ENCODE measurements at places on chromosomes 1 and 21.

DNA sequence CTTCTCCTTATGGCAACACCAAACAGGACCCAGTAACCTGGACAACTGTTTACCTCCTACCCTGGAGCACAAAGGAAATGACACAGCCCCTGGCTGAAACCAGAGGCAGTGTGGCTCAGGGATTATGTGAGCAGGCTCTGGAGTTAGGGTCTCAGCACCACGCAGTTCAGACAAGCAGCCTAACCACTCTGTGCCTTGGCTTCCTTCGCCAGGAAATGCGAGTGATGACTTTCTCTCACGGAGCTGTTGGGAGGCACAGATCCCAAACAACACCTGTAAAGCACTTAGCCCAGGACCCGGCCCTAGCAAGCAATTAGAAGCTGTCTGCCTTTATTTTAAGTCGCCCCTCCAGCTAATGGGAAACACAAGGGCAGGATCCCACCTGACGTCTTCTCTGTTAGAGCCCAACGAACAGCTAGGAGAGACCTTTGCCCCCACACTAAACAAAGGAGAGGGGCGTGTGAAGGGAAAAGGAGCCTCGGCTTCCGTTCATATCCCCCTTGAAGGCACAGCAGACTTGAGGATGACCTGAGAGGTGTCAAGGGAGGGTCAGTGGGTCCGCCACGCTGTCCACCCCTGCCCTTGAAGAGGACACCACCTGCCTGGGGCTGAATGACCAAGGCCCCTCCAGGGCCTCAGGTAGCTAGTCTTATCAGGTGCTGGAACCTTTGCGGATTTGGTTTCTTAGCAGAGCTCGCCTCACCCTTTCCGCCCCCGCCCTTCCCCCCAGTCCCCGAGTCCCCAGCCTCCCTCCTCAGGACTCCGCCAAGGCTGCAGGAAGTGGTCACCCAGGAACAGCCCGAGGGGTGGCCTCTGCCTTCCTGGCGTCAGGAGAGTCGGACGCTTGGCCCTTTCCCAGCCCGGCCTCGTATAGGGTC is 860 bp downstream of the TMEM63A start:
- DNase-seq: peak; percentile 58

- peak; percentile 70 for DNase-seq
Measured at GRCh38 chr1:155126556-155127104, 1.0 kb upstream of the EFNA1 start.

- no peak for DNase-seq
Measured at GRCh38 chr1:225537554-225538251, 109.9 kb upstream of the LBR start.

- DNase-seq: peak; percentile 33
Measured at GRCh38 chr1:171245458-171246064, 2.7 kb upstream of the FMO1 start.

DNA sequence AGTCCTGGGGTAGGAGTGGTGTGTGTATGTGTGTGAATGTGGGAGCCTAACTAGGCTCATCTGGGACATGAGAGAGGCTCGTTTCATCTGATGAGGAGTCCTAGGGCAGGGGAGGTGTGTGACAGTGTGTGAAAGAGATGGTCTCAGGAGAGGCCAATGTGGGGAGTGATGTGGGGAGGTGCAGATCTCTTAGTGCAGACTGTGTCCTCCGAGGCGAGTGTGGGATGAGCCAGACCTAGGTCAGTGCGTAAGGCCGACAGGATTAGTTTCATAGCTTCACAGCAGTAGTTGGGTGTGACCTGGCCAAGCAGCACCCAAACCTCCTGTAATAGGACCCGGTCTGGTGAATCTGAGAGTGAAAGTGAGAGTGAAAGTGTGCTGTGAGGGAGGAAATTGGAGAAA is 94.7 kb downstream of the LIPI start:
- no peak for DNase-seq

GRCh38 chr1:11461531-11462137 is 17.3 kb upstream of the DISP3 start:
- DNase-seq: no peak

DNA sequence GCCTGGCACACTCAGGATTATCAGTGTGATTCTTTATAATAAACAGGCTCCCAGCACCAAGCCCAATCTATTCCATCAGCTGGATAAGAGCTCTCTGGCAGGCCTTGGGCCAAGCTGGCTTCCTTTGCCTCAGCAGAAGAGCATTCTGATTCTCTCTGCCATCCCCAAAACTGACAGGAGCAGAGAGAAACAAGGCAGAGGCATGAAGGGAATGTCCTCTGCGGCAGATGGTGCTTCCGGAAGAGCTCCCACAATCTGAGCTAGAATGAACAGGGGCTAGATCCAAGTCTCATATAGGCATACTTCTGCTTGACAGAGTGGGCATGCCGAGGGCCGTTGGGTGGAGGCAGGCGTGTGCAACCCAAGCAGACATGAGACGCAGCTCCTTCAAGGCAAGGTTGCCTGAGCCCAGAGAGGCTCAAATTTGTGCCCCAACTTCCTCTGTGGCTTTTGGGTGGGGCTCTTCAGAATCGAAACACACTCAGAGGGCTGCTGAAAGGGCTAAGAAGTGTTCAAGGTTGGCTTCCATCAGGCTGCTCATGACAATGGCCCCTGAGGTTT is 4.0 kb downstream of the CAPN2 start:
- DNase-seq: no peak

- no peak for DNase-seq
Measured at GRCh38 chr1:230097370-230097769, 30.3 kb downstream of the GALNT2 start.

- no peak for DNase-seq
Measured at GRCh38 chr1:2644591-2645101, 11.8 kb upstream of the MMEL1 start.

DNA sequence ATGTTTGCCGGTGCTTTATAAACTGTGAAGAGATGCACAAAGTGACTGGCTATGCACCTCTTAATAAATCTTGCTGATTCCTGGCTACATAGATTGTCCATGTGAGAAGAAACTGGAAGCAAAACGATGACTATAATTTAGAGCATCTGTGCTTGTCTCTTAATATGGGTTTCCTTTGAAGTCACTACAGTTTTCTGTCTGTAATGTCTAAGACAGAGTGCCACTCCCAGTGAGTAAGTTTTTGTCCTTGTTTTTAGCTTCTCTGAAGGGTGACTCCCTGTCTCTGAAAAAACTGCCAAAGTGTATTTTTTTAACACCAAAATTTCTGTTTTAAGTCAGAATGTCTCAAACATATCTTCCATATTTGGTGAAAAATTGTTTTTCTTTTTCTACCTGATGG is 175.1 kb downstream of the FASLG start:
- DNase-seq: no peak

GRCh38 chr1:67685558-67686266 is 711 bp downstream of the GADD45A start:
- no peak for DNase-seq

DNA sequence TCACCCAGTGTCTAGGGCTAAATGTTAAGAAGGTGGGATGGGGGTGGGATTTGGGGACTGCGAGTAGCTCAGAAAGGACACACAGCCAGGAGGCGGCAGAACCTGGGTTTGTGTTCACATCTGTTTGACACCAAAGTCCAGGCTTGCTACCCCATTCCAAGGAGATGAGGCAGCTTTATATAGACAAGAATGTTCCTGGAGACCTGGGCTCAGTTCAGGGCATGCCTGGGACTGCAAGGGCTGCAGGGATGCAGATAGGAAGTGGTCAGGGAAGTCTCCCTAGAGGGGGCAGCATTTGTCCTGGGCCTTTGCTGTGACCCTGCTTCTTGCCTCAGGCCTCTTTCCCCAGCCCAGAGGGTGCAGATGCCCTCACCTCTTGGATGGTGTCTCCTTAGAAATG is 16.3 kb downstream of the PADI3 start:
- no peak for DNase-seq

DNA sequence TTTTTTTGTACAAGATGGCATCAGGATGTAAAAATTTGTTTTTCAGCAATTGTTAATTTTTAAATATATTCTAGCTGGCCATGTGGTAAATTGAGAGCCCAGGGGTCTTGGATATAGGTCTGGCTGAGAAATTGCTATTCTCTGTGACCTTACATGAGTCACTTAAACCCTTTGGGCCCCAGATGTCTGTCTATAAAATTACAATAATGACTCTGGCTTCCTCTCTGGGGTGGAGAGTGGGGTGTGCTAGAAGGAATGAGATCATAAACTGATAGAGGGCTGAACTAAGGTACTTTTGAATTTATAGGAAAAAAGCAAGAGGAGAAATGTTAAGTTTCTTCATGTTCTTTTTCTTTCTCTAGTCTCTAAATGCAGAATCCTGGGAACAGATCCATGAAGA is 12.4 kb upstream of the TCHH start:
- no peak for DNase-seq

DNA sequence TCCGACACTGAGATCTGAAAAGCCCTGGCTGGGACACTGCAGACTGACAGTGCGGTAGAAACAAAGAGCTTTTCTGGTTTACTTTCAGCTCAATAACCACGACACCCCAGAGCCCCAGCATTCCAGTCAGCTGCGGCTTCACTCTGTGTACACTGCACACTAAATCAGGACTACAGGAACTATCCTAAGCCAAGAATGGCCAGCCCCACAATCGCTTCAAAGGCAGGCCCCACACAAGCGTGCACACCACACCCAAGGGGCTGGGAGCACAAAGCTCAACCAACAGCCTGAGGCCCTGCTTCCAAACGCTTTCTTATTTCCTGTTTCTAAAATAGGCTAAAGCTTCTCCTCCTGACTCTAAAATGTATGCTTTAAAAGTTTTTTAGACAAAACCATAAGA is 28.4 kb downstream of the URB1 start:
- no peak for DNase-seq

DNA sequence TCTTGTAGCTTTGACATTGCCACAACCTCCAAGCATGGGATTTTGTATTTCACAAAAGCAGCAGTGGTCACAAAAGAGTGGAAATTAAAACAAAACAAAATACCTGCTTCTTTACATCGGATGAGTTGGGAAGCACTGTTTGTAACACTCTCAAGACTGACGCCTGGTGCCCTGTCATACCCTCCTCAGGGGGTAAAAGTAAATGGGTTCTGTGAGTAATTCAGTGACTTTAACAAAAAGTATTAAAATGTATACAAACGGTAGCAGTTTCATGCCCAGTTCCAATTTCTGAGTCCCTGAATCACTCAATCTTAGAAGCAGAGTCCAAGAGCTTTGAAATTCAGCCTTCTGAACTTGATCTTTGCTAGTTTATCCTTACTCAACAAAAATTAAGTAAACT is 152.5 kb downstream of the TIAM1 start:
- DNase-seq: no peak

- peak; percentile 73 for DNase-seq
Measured at GRCh38 chr1:43238085-43238484, 31.7 kb upstream of the TMEM125 start.

GRCh38 chr1:87887100-87887499 is 558.4 kb downstream of the LMO4 start:
- DNase-seq: no peak

GRCh38 chr1:160855181-160855981 is 7.3 kb downstream of the CD244 start:
- DNase-seq: no peak

DNA sequence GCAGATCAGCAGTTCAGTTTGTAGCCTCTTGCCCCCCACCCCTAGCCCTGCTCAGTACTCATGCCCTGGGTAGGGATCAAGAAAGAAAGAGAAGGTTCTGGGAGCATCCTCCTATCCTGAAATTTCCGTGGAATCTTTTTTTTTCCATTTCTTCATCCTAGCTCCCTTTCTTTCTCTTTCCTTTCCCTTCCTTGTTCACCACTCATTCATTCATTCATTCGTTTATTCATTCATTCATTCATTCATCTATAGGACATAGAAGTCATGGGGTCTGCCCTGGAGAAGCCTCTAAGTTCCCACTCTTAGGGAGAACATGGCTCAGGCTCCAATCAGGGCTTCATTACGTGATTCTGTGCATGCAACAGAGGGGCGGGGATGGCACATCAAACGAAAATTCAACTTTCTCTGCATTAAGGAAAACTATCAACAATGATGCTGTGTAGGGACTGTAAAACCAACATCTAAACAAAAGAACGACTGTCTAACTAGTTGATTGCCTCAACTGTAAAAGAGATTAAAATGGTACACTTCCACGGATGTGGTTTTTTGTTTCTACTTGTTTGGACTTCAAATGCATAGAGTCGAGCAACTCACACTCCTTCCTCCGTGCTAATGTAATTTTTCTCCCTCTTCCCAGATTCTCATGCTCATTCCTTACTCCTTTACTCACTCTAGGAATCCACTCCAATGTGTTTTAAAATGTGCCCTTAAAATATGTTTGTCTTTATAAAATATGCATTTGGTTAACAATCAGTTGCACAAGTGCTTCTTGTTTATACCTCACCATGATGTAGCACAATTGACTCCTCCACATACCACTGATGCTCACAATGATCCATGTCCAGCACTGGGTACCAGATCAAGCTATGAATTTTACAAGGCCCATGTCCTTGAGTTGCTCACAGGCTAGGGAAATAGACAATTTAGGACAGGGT is 101.2 kb upstream of the SLC2A1 start:
- no peak for DNase-seq

DNA sequence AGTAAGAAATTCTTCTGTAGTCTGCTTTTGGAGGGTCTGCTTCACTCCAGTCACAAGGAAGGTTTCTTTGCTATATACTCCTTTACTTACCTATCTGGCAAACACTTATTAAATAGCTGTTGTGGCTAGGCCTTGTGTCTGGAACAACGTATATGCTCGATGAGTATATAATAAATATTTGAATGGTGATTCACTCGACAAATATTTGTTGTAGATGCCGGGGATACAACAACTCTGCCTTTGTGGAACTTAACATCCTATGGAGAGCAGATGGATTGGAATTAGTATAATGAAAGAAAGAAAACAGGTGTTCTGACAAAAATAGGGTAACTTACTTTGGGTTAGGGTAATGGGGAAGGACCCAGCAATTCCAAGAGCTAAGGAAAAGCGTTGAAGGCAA is 31.1 kb downstream of the KPNA6 start:
- no peak for DNase-seq

DNA sequence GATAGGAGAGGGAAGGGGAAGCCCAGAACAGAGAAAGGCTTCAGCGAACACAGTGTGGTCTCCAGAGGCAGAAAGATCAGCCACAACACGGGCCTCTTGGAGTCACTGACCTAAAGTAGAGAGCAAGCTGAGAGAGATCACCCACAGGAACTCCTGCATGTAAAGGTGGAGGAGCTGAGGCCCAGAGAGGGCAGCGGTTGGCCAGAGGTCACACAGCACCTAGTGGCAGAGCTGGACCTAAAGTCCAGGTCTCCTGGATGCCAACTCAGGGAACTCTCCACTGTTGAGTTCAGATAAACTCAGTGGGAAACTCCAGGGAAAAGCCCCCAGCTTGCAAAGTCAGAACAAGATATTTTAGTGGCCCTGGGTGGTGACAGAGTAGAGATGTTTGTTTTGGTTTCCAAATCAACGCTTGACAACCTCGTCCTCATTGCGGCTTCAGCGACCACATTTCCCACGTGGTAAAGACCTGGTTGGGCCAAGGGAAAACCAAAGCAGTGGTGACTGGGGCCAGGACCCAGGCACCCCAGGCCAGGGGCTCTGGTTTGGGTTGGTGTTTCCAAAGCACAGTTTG is 4.6 kb downstream of the IFFO2 start:
- DNase-seq: no peak

DNA sequence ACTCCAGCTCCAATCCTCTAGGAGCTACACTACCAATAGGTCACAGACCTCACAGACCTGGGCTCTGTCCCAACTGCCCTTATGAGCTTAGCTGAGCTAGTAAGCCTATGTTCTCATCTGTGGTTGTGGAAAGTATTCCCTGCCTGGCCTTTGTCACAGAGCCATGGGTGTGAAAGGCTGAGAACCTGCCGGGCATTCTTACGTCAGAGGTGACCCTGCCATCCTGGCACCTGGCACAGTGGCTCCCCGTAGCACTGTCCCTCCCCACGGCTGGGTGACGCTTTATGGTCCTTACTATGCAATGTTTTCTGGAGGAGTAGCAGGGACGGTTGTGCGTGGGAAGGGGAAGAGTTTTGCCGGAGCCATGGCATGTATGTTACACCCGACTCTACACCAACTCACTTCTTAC is 3.5 kb downstream of the TNFRSF1B start:
- DNase-seq: no peak

Measured in HuH-7.5 (cell line).